ENCODE measurements at places on chromosomes 12 and 14. TPM values are rescaled to one million over a fixed set of nuclear protein-coding genes. Genes with fewer than 3 reads are reported as not detected.
A peak's percentile ranks its signal among the peaks of the same experiment; 100 is the strongest.

GRCh38 chr14:103762036-103762435 lies 46.4 kb downstream of the ZFYVE21 start:
- DNase-seq, result no peak

- peak; percentile 77 for DNase-seq
Observed at GRCh38 chr14:69268223-69268622, 8.3 kb downstream of the GALNT16 start.

DNA sequence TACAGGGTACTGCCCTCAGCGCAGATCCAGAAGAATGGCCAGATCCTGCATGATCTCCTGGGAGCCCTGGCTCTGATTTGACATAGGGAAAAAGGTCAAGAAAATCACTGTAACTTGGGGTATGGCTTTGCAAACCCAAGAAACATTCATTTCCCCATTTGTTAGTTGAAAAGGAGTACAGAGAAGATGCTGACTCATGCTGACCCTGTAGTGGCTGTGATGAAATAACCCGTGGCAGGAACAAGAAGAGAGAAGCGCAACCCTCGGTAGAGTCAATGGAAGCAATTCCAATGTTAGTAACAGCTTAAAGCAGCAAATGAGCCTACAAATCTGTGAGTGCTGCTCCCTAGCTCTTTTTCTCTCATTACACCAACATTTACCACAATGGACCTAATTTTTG lies 281.6 kb upstream of the NPAS3 start:
- peak; percentile 78 for DNase-seq

DNA sequence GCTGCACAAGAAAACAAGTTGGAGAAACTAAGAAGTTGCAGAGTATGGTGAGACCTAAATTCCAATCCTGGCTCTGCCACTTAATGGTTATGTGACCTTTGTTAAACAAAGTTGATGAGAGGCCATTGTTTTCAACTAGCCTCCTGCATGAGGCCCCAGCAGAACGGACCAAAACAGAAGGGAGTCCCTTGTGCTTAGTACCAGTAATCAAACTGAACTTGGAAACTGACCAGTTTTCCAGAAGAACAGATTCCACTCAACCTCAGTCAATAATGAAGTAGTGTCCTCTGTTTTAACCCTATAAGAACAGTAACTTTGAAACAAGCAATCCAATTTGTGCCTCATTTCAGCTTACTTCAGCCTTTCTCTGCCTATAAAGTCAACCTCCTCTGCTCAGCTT lies 69.9 kb downstream of the C12orf56 start:
- DNase-seq, result no peak

GRCh38 chr14:101000711-101001250 lies 97.3 kb upstream of the RTL1 start:
- DNase-seq, result no peak

Gene RNASE1
- not detected for total RNA-seq
